ENCODE measurements at places on chromosomes 13 and 19. TPM values are rescaled to one million over a fixed set of nuclear protein-coding genes. Genes with fewer than 3 reads are reported as not detected.

DNA sequence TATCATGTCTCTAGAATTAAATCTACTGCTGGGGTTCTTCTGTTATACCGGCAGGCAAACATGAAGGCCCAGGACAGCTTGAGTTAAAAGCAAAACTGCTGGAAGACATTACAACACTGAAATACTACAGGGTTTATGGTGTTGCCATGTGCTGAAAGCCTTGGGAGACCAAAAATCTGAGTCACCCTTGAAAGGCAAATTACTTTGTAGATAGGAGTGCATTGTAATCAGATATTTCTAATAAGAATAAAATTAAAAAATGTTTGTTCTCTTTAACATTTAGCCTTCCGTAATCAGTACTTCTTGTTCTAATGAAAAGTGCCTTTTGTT lies 181.3 kb downstream of the PCDH9 start:
- DNase-seq = no peak

- peak; percentile 87 for DNase-seq
Observed at GRCh38 chr19:57814505-57815246, at the start of gene ZNF552. Gene ZNF552 (minus strand): TSS chr19:57814913. CDS start chr19:57814743, 170 bp downstream.

- DNase-seq = no peak
Observed at GRCh38 chr13:41145136-41145908, 12.7 kb upstream of the KBTBD6 start.

DNA sequence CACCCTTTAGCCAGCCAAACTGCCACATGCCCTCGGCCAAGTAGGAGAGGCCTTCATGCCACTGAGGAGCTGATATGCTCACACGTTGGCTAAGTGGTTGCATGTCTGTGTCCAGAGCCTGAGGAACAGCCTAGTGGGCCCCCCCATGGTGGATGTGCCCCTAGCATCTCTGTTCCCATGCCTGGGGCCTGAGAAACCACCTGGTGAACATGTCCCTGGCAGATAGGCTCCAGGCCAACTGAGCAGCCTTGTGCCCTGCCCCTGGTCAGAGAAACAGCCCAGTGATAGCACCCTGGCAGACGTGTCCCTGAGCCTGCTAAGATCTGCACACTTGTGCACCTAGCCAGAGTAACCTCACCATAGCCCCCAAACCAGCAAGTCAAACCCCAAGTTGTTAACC lies 121.8 kb upstream of the WASF3 start:
- no peak for DNase-seq

- no peak for DNase-seq
Observed at GRCh38 chr13:72886272-72887067, 104.5 kb downstream of the PIBF1 start.

The OVOL3 gene
- total RNA-seq = not detected

DNA sequence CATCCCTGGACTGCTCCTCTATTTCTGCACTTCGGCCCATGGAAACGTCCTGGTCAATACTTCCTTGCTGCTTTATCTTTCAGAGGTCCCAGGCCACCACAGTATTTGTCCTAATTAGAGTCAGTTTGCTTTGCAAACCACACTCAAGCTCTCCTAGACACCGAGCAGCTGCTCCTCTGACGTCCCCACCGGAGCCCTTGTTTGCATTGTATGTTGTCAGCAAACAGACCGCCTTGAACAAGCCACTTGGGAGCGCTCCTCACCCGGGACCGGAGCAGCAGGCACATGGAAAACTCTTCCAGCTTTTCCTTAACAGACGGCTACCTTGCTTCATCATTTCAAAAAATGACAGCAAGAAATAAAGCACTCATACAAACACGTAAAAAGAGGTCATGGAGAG lies 51.5 kb upstream of the GTF3A start:
- no peak for DNase-seq

DNA sequence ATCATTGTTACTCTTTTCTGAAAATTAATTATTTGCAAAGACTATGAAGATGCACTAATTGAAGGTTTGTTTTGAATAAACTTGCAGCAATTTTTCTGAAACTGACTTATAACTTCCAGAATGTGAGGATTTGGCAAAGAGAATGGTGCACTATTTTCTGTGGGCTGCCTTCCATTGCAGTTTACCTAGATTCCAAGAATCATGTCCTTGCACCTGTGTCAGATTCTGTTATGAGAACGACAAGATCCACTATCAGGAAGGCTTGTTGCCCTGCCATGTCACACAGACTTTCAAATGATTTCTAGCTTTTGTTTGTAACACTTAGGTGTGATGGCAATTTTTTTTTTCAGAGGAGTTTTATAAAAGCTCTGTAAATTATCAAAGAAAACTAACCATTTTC lies 5.6 kb upstream of the SLAIN1 start:
- DNase-seq = no peak

The CBARP gene
- total RNA-seq = not detected

- DNase-seq = no peak
Observed at GRCh38 chr13:77360032-77360685, 33.3 kb upstream of the MYCBP2 start.

The CYP4F11 gene
- not detected for total RNA-seq

The SELENOV gene
- total RNA-seq = not detected

- no peak for DNase-seq
Observed at GRCh38 chr13:79404361-79404760, 1.7 kb downstream of the RBM26 start.

The TYROBP gene
- total RNA-seq = 3.3 TPM

DNA sequence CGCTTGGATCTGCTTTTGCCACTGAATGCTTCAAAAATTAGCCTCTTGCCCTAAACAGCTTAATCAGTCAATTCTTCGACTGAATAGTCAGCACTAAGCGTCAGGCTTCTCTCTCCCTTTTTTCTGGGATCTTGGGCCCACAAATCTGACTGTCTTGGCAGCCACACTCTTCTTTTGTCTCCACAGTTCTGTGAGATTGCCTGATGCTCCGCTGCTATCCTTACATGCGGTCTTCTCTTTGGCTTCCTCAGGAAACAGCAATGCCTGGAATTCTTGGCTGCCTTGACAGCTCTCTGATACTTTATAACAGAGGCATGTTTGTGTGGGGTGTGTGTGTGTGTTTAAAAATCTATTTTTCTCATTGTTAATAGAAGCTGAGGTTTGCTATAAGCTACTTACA lies 32.6 kb downstream of the ERCC5 start:
- DNase-seq = no peak

The TSC22D1 gene
- total RNA-seq = 36.6 TPM

DNA sequence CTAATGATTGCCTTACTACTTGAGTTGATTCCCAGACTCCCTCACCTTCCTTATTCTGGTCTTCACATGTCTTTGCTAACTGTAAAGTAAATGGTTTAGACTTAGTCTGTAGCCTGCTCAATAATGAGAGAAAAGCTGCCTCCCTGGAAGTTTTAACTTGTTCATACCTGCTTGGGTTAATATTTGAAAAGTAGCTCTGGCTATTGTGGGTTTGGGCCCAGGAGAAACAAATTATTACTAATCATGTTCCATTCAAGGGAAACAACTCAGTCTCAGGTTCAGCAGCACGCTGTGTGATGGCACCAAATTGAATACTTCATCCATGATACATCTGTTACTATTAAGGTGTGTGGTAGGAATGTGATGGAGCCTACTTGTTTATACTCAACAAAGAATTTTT lies 75.0 kb downstream of the ZMYM2 start:
- DNase-seq = no peak

DNA sequence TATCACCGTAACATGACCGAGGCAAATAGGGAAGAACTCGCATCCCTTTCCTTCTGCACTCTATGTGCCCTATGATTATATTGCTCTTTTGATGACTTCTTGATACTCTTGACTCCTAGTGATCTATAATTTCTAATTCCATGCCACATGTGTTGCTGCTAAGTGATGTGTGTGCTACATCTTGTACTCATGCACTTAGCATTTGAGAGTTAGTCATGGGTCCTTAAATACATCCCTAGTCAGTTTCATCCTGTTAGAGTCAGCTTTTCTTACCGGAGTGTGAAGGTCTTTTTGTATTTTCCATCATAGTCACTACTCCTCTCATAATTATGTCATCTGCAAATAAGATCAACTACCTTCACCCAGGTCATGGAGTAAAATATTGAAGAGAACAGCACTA lies 30.2 kb downstream of the RXFP2 start:
- DNase-seq = no peak

- DNase-seq = no peak
Observed at GRCh38 chr13:49022472-49023144, 46.9 kb downstream of the FNDC3A start.

The SCEL gene
- total RNA-seq = not detected

DNA sequence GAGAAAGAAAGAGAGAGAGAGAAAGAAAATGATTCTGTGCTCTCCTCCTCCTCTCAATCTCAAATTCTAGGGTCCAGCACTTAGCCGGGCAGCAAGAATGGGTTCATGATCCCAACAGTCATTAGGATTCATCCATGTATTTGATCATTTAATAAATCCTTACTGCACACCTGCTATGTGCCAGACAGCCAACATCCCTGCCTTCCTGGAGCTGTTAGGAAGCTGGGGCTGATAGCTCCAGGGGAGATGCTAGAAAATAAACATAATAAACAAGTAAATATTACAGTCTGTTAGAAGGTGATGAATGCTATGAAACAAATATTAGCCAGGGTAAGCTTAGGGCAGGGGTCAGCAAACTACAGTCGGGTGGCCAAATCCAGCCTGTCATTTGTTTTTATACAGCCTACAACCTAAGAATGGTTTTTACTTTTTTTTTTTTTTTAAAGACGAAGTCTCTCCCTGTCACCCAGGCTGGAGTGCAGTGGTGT lies 9.9 kb upstream of the ACP7 start:
- DNase-seq = no peak

The B3GNT3 gene
- total RNA-seq = not detected

The MUC16 gene
- 1.1 TPM for total RNA-seq

The CERS4 gene
- total RNA-seq = 146 TPM

DNA sequence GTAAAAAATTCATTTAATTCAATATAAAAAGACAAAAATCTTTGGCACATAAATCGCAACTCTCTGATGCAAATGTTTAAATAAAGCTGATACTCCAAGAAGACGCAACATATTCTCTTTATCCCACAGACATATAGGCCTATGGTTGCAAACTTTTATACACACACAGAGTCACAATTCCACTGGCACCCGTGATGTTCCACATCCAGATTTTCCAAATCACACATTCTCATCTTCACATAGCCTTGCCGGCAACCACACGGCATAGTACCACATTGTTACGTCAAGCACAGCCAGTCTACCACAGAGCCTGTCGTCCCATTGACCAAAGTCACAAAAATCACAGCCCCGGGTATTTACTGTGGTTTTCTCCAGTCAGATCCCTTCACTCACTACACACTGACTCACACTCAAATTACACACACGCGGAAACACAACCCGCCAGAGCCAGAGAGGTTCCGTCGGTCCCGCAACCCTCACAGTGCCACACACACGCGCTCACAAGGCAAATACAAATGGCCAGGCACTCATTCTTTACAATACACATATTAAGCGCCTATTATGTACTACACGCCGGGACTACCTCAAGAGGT lies 546 bp upstream of the ZNF546 start:
- DNase-seq = no peak

- no peak for DNase-seq
Observed at GRCh38 chr13:113930671-113931637, 42.9 kb downstream of the C13orf46 start.

The SIGLECL1 gene
- not detected for total RNA-seq

DNA sequence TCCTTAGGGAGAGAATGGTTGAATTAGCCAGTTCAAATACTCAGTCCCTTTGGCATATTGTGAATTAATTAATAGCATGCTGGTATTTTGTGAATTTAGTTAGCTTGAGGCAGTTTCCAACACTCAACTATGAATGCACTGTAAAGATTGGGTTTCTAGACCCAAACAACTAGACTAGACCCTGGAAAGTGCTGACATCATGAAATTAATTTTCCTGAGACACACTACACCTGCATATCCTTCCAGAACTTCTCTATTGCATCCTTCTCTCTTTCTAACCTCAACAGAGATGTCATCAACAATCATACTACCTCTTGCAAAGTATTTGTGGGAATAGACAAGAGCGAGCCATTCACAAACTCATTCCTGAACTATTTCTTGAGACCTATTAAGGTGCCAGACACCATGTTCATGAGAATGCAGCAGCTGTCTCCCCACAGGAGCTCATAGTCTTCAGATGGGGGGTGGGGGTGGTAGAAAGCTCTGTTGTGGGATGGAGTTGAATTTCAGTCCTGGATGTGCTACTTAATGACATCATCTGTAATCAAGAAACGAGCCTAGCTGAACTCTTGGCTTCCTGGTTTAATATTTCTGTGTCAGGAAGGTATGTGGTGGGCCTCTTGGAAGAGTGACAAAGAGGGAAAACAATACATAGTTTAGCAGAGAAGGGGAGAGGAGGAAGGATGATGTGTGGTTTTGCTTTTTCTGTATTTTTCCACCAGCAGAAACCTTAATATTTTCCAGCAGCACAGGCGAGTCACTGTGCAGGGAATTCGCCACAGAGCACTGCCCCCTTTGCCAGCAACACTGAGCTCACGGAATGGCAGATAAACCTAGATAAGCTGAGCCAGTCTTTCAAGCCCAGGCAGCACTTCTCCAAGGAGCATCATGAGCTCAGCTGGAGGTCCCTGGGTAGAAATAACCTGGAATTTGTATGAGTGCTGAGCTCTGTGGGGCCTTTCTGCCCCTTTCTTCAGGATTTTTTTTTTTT lies 53.1 kb upstream of the CYSLTR2 start:
- DNase-seq = no peak

DNA sequence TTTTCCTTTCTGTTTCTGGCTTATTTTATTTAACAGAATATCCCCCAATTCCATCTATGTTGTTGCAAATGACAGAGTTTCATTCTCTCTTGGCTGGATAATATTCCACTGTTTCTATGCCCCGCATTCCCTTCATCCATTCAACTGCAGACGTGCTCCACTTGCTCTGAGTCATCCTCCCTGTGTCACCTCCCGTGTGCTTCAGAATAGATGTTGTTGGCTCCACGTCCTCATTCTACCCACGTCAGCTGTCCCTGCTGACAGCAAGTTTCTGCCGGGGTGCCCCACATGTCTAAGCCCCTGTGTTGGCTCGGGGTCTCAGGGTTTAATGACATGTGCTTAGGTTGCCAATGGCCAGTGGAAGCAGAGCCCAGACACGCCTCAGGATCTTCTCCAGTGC lies 1041.0 kb downstream of the UQCRFS1 start:
- DNase-seq = no peak

GRCh38 chr19:12064590-12065538 lies at the start of gene ZNF844:
Gene ZNF844 (plus strand): TSS chr19:12064731. CDS start chr19:12064874, 143 bp downstream.
- DNase-seq = peak; percentile 89
